ENCODE measurements at places on chromosomes 12 and 14.

DNA sequence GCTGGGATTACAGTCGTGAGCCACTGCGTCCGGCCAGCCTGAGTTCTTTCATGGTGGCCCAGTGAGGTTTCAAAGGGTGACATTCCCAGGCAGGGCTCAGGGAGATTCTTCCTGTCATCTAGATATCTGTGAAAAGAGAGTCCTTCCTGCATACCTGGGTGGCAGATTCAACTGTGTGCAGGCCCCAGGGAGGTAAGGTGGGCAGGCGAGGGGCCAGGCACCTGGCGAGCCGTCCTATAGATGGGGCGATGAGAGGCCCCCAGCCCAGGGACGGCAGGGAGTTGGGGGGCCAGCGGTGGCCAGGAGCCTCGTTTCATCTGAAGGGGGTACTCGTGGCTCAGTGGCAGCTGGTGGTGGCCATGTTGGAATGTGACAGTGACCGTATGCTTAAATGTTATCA lies 7.1 kb upstream of the EP400 start:
- DNase-seq, result no peak

DNA sequence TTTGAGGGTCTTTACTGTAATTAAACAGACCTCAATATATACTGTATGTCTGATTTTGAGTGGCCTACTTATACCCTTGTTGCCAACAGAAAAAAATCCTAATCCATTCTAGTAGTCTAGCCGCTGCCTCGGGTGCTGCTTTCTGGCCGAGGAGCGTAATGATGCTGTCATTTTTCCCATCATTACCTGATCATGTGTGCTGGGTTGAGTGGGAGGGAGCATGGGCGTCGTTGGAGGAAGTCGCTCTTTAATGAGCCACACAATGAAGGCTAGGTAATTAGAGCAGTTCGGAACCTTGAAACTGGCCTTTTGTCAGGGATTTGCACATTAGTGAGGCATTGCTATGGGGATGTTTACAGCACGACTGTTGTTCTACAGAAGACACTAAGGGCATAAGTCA lies 76.1 kb upstream of the RFX4 start:
- DNase-seq, result no peak

- DNase-seq, result no peak
Measured at GRCh38 chr14:94088516-94088915, 7.4 kb downstream of the IFI27L1 start.

- no peak for DNase-seq
Measured at GRCh38 chr12:6049992-6050391, 74.5 kb downstream of the VWF start.

GRCh38 chr12:47020211-47020821 lies 59.1 kb upstream of the PCED1B start:
- DNase-seq, result no peak

GRCh38 chr14:57029620-57030253 lies 219.5 kb upstream of the OTX2 start:
- DNase-seq, result no peak

DNA sequence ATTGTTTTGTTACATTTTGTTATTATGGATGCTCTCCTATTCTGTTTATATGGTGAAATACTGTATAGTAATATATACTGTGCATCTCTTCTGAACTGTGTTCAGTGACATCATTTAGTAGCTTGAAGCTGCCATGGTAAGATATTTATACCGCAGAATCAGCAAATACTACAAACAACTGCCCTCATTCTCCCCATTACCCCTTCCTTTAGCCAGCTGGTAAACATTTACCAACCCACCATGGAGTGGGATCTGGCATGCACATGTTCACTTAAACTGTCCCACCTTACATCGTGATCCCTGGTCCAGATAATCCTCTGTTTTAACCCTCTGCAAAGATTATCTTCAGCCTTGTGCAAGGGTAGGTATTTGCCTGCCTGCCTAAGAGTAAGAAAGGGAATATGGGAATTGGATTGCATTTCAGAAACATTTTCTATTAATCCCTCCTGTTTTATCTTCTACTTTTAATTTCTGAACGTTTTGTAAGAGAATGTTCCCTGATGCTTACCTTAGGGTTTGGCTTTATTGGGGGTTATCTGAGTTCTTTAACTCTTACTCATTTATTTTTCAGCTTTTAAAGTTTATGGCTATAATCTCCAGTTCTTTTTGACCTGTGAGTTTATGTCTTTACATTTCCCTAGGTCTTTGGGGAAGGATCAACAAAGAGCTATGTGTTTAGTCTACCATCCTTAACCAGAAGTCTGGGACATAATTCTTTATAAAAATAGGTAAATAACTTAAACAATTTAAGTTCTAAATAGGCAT lies 46.5 kb downstream of the FBXO34 start:
- no peak for DNase-seq

DNA sequence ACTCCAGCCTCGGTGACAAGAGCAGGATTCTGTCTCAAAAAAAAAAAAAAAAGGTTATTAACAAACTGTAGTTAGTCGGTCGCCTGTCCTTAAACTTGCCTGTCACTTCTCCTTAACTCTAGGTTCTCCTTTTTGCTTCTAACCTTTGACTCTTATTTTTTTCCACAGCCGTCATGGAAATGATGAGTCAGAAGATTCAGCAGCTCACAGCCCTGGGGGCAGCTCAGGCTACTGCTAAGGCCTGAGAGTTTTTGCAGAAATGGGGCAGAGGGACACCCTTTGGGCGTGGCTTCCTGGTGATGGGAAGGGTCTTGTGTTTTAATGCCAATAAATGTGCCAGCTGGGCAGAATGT lies 418 bp upstream of the MYG1 start:
- peak; percentile 72 for DNase-seq

GRCh38 chr12:104551313-104551931 lies 94.7 kb downstream of the CHST11 start:
- no peak for DNase-seq

GRCh38 chr14:80664576-80664975 lies 277.0 kb downstream of the CEP128 start:
- DNase-seq, result no peak

- DNase-seq, result no peak
Measured at GRCh38 chr12:129790930-129791329, 112.9 kb downstream of the TMEM132D start.

DNA sequence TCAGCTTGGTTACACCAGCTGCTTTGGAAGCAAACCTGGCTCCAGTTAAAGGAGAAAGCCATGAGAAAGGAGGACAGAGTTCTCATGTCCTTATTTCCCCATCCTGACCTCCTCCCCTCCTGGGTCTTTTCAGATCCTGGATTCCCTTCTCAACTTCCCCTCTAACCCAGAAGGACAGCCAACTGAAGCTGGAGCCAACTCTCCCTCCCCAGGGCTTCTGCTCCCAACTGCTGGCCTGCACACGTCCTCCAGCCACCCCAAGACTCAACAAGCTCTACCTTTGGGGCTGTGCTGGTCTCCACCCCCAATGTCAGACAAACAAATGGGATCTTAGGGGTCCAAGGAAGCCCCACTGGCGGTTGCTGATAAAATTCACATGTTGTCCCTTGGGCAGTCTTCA lies 651.1 kb upstream of the TBX3 start:
- no peak for DNase-seq

DNA sequence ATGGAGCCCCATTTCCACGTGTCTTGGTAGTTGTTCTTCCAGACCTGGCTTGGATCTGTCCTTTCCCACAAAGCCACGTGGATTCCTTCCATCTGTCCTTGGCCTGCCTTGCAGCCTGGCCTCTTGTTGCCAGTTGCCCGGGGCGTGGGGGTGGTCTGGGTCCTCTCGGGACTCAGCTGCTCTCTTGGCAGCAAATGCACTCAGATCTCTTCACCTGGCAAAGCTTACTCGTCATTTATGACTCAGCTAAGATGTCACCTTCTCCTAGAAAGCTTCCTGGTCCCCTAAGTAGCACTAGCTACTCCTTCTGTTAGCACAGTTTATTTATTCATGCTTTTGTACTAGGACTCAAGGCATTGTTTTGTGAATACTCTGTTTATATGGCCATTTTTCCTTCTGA lies 13.6 kb downstream of the PLEKHG3 start:
- no peak for DNase-seq

DNA sequence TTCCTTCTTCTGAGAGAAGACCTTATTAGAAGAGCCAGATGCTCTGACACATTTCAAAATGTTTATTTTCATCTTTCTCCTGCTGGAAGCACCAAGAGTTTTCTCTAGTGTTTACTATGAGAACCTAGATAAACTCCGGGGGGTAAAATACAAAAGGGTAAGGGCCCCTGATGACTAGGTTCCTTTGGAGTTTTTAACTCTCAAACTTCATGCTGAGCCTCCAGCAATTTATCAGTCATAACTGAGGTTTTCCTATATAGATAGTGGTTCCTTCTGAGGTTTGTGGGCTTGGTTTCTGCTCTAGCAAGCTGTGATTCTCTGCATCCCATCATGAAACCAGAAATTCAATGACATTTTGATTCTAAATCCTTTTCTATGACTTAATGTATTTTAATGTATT lies 210.9 kb downstream of the LRFN5 start:
- DNase-seq, result no peak

DNA sequence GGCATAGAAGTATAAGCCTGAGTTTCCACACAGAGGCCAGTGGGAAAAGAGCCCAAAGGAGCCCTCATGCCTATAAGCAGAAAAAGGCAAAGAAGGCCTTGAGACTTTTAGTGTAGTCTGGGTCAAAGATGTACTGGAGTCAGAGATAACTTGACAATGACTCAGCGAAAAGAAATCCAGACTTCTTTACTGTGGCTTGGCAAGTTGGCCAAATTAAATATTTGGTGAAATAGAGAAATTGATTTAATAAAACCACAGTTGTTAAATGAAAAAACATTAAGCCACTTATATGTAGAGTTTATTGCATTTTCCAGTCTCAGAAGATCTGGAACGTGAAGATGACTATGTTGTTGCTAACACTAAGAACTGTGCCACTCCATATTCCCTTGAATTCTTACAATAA lies 105.1 kb downstream of the TMTC3 start:
- peak; percentile 20 for DNase-seq

DNA sequence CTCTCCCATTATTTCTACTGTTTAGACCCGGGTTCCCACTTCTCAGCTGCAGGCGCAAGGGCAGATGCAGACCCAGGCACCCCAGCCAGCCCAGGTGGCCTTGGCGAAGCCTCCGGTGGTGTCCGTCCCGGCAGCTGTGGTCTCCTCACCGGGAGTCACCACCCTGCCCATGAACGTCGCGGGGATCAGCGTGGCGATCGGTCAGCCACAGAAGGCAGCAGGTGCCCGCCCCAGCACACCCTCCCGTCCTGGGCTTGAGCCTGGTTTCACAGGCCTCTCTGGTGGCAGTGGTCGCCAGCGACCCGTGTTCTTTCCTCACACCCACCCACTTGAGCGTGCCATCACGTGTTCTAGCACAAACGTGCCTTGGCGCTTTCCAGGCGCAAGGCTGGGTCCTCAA lies 77.4 kb downstream of the DDX51 start:
- DNase-seq, result no peak

DNA sequence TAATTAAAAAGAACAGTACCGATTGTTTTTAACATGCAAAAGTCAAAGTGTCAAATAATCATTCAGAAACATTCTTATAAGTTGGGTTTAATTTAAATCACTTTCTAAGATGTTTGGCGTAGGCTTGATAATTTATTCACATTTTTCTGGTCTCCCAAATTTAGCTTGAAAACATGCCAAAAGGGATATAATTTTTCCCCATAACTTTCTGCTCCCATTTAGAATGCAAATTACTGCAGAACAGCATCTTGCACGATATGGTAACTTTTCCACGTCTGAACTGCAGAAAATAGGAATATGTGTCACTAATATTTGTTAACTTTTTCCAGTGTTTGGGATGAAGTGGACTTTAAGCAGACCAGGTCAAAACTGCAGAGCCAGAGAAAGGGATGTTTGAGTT lies 1592.4 kb upstream of the SEL1L start:
- DNase-seq, result no peak

DNA sequence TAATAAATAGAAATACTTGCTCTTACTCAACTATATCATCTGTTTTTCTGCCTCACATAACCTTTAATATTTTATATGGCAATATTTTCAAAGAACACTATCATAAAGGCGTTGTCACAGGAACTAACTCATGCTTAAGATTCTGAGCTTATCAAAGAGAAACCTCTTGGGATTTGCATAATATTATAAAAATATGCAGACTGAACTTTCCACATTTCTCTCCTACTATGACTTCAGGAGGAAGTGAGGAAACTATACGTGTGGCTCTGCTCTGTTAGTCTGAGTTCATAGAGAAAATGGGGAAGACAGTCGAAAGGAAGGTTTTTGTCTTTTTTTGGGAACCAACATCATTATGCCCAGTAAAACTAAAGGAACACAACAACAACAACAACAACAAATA lies 124.7 kb downstream of the GARIN6 start:
- no peak for DNase-seq

- no peak for DNase-seq
Measured at GRCh38 chr14:91953170-91953985, 5.9 kb upstream of the FBLN5 start.

DNA sequence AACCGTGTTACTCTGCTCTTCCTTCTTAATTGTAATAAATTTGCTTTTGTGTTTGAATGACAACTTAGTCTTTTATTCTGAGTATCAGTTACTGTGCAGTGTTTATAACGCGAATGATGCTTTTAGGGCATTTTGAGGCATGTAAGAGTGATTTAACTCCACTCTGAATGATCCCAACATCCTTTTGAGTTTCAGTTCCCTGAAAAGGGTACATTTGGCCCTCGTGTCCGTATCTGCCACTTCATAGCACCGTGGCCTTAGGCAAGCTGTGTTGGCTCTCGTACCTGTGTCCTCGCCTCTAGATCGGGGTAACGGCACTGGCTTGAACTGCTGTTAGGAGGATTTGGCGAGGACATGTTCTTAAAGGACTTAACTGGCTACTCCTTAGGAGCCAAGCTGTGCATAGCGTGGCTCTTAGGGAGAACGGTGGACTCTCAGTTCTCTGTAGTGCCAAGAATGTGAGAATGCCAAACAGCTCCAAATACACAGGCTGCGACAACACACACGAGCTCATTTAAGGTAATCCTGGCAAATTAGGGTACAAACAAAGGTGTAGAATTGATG lies 92.0 kb downstream of the PPP2R5C start:
- DNase-seq, result no peak

GRCh38 chr12:131912518-131913274 lies 16.4 kb upstream of the PUS1 start:
- peak; percentile 85 for DNase-seq

- DNase-seq, result no peak
Measured at GRCh38 chr14:105374389-105374788, 23.9 kb upstream of the TEX22 start.

- no peak for DNase-seq
Measured at GRCh38 chr12:43579206-43579605, 27.2 kb upstream of the ADAMTS20 start.

- DNase-seq, result no peak
Measured at GRCh38 chr12:83827193-83827592, 1085.4 kb downstream of the SLC6A15 start.
